ENCODE measurements at places on chromosomes 1 and 21. TPM values are rescaled to one million over a fixed set of nuclear protein-coding genes. Genes with fewer than 3 reads are reported as not detected.
A peak's percentile ranks its signal among the peaks of the same experiment; 100 is the strongest.

The HDAC1 gene
- 218 TPM for total RNA-seq

- DNase-seq = no peak
Observed at GRCh38 chr1:119219711-119220110, 79.3 kb upstream of the WARS2 start.

- no peak for DNase-seq
Observed at GRCh38 chr1:164519426-164519825, 39.6 kb upstream of the PBX1 start.

DNA sequence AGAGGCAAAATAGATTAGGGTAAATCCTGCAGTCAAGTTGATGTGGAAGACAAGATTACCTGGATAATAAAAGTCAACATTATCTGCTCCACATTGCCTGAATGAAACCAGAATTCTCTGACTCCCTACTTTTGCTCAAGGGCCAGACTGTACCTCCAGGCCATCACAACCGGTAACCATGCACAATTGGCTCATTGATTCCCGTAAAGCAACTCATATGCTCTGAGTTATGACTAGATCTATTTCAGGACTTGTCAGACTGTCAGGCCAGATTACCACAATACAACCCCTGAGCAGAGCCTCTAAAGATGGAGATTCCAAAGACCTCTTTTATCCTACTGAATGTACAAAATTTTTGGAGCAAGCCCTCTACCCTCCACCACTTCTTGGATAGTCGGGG lies 90.4 kb downstream of the ODF2L start:
- no peak for DNase-seq

DNA sequence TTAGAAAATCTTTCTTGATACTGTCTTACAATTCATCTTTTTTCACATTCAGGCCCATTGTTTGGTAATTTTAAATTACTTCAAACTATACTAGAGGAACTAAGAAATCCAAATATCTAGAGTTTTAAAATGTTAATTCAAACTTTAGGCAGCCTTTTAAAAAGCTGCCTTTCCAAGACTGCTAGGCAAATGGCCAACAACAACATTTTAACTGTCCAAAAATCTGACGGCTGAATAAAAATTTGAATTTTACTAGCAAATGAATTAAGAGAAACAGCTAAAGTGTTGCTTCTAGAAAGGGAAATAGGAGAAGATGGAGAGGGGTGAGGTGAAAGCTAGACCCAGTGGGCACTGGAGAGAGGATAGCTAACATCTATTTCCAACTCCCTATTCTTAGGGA lies 17.2 kb downstream of the DPYD start:
- DNase-seq = no peak

The PROK1 gene
- not detected for total RNA-seq

GRCh38 chr1:161913482-161914140 lies 110.1 kb downstream of the OLFML2B start:
- DNase-seq = no peak

The ANKRD34A gene
- 0.27 TPM for total RNA-seq

The PPOX gene
- total RNA-seq = 11.7 TPM

The ANGPTL1 gene
- total RNA-seq = 10.6 TPM

The CYP4X1 gene
- total RNA-seq = 1.1 TPM

DNA sequence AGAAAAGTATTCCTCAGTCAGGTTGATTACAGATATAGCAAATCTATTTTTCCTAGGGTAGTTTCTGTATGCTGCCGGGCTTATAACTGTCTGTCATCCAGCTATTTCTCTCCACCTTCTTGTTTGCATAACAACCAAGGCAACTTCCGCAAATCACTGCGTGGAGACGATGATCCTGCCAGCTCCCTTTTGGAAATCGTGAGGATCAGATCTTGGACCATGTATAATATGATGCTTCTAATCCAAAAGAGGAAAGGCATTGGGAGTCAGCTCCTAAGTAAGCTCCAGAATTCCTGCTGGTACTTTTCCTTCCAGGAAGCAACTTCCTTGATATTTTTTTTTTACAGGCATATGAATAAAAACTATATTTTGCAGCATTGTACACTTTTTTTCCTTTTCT lies 445 bp upstream of the RGS4 start:
- no peak for DNase-seq

The CR1L gene
- total RNA-seq = 0.34 TPM

- DNase-seq = no peak
Observed at GRCh38 chr1:228045405-228045804, 37.1 kb upstream of the ARF1 start.

DNA sequence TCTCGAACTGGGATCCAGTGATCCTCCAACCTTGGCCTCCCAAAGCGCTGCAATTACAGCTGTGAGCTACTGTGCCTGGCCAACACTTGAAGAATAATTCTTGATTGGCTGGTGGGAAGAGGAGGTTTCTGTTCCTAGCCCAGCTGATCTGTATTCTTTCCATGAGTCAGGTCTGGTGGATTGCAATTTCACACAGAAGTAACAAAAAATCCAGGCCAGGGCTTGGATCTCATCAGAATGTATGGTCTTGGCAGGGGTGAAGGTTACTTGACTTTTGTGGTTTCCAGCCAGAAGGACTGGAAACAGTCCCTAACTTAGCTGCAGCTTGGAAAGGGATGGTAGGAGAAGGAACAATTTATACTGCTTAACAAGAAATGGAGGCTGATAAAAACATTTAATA lies 5.1 kb upstream of the HP1BP3 start:
- no peak for DNase-seq

GRCh38 chr1:82073071-82073470 lies 272.3 kb downstream of the ADGRL2 start:
- DNase-seq = no peak

- peak; percentile 94 for DNase-seq
Observed at GRCh38 chr1:45584351-45585109, 689 bp downstream of the NASP start.

DNA sequence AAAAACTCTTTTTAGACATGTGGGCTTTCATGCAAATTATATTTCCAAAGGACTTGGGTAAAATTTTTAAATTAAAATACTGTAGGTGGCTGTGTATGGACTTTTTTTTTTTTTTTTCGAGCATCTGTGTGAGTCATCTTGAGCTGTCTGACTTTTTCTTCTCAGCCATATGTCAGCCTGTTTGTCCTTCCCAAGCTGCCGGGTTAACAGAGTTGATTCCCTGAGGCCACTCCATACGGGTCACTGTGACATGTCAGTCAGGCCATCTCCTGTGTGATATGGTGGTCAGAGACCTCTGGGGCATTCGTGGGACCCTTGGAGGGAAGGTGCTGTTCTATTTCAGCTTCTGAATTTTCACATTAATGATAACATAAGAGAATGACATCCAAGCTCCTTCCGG lies 148.3 kb downstream of the KCNJ6 start:
- DNase-seq = no peak

The SYTL1 gene
- 15.2 TPM for total RNA-seq

The CD1B gene
- total RNA-seq = not detected

The RGS13 gene
- 0.31 TPM for total RNA-seq

GRCh38 chr1:7672864-7673263 lies 98.2 kb upstream of the VAMP3 start:
- no peak for DNase-seq

The ICOSLG gene
- total RNA-seq = 5.0 TPM

DNA sequence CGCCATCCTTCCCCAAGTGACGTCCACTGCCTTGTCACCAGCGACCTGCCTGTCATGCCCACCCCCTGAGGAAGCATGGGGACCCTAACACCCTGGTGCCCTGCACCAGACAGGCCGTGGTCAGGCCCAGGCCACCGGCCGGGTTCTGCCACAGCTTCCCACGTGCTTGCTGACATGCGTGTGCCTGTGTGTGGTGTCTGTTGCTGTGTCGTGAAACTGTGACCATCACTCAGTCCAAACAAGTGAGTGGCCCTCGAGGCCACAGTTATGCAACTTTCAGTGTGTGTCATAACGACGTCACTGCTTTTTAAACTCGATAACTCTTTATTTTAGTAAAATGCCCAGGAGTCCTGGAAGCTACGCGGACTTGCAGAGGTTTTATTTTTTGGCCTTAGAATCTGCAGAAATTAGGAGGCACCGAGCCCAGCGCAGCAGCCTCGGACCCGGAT lies 8.5 kb upstream of the CTRC start:
- no peak for DNase-seq

GRCh38 chr1:51955797-51956527 lies 34.5 kb downstream of the RAB3B start:
- DNase-seq = no peak

The ETV3L gene
- total RNA-seq = not detected

DNA sequence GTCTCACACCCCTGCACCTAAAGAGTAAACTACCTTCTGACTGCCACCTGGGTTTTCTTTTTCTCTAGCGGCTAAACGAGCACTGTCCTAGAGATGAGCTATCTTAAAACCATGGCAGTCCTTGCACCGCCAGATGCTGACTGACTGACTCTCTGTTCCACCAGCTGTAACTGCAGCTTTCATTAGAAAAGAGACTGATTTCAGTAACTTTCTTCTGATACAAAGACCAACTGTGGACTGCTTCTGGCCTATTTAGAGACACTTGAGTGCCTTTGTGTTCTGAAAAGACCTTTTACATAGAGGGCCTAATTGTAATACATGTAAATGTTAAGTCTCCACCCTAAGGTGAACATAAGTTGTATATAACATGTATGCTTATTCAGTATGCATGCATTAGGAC lies 152.5 kb downstream of the DISC1 start:
- DNase-seq = no peak

- no peak for DNase-seq
Observed at GRCh38 chr1:94255476-94255875, 18.1 kb upstream of the ARHGAP29 start.

DNA sequence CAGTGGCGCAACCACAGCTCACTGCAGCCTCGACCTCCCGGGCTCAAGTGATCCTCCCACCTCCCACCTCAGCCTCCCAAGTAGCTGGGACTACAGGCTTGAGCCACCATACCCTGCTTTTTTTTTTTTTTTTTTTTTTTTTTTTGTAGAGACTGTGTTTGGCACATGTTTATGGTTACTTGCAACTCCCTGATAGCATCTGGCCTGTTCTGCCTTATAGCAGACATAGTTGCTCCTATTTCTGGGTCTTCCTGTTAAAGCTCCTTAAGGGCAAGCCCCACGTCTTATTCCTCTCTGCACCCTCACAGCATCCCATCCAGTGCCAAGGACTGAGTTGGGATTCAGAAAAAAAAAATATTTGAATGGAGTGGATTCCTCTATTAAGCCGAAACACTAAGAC lies 17.1 kb upstream of the CNR2 start:
- DNase-seq = no peak

DNA sequence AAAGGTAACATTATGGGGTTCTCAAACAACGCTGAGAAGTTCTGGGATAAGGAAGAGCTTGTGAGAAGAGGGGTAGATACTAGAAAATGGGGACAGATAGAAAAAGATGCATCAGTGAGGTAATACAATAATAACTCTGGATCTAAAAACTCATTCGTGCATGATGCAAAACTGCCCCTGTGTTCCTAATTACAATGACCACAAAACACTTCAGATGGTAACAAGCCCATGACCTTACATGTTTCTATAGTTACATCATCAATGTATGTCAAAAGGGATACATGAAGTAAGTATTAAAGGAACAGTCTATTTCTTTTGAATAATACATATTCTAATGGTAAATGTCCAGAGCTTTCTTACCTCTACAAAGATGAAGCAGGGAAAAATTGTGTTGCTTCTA lies 110.6 kb upstream of the PLPPR5 start:
- no peak for DNase-seq

GRCh38 chr1:23539698-23540266 lies 8.7 kb upstream of the E2F2 start:
- DNase-seq = peak; percentile 87

DNA sequence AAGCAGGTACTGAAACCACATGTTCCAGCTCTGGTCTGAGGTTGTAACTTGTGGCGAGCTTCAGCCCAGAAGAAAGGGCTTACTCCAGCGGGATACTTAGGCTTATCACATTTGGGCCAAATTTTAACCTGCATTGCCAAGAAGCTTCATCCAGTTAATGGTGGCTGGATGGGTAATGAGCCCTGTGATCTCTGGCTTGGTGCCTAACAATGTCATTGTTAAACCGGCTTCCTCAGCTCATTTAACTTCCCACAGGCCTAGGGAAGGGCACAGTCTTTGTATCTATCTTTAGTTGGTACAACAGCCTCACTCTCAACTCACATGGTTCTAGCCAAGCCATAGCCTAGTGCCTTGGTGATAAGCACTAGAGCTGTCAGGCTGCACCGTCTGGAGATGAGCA lies 43.6 kb upstream of the CCDC190 start:
- DNase-seq = no peak

The DNASE2B gene
- 1.3 TPM for total RNA-seq

- no peak for DNase-seq
Observed at GRCh38 chr1:50279622-50280330, 143.5 kb downstream of the DMRTA2 start.

The SERPINC1 gene
- total RNA-seq = 0.49 TPM

- peak; percentile 73 for DNase-seq
Observed at GRCh38 chr1:169529068-169529642, 43.4 kb upstream of the SLC19A2 start.

- no peak for DNase-seq
Observed at GRCh38 chr1:219000631-219001030, 173.0 kb upstream of the LYPLAL1 start.

DNA sequence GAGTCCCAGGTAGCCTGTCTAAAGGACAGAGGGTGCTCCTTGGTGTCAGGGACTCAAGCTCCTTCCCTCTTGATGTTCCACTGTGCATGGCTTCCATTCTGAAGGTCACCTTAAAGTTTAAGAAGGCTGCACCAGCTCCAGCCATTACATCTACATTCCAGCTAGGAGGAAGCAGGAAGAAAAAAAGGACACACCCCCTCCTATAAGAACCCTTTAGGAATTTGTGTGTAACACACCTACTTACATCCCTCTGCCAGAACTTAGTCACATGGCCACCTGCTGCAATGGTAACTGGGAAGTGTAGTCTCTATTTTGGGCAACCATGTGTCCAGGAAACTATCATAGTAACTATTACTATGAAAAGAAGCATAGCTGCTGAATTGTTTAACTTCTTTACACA lies 161.6 kb upstream of the KLHDC7A start:
- DNase-seq = no peak

- no peak for DNase-seq
Observed at GRCh38 chr1:156320560-156320959, 17.5 kb downstream of the CCT3 start.

- peak; percentile 65 for DNase-seq
Observed at GRCh38 chr1:3186526-3186921, 117.5 kb downstream of the PRDM16 start.

- DNase-seq = peak; percentile 81
Observed at GRCh38 chr1:199573047-199573446, 454.5 kb upstream of the NR5A2 start.

The SEMA4A gene
- total RNA-seq = 3.5 TPM

- no peak for DNase-seq
Observed at GRCh38 chr1:192564099-192564498, 11.5 kb upstream of the RGS1 start.

DNA sequence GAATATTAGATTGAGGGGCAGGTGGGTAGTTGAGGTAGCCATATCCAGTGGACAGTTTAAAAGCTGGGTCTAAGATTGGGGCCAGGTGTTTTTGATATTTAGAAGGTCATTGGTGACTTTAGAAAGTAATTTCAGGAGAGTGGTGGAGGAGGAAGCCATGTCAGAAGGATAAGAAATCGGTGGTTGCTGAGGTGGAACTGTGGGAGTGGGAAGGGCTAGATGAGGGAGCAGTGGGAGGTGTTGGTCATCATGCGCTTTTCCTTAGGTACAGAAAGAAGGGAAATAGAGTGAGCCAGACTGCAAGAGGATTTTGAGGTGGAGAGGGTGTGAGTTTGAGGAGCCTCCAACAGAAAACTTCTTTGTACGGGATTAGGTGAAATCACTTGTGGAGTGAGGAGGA lies 7.2 kb downstream of the MTR start:
- DNase-seq = no peak
